ENCODE measurements at places on chromosomes 12 and 14. TPM values are rescaled to one million over a fixed set of nuclear protein-coding genes. Genes with fewer than 3 reads are reported as not detected.

The MGST1 gene
- 203 TPM for total RNA-seq

The TMEM132D gene
- 14.4 TPM for total RNA-seq

The DEPDC4 gene
- total RNA-seq = 4.1 TPM

The NKX2-1 gene
- total RNA-seq = 2.6 TPM

The RABGGTA gene
- total RNA-seq = 35.1 TPM

The GLT1D1 gene
- total RNA-seq = 23.8 TPM

The FOXG1 gene
- total RNA-seq = 0.07 TPM

The KRT75 gene
- total RNA-seq = not detected

The CCND2 gene
- total RNA-seq = 362 TPM

The TMPO gene
- total RNA-seq = 203 TPM

The GATC gene
- 33.2 TPM for total RNA-seq

The POLE2 gene
- 29.6 TPM for total RNA-seq

The SIX4 gene
- total RNA-seq = 14.2 TPM

The AKAP3 gene
- 2.8 TPM for total RNA-seq

The RPGRIP1 gene
- not detected for total RNA-seq

The HSPB8 gene
- 11.8 TPM for total RNA-seq

The CAPZA3 gene
- not detected for total RNA-seq

The CBLN3 gene
- total RNA-seq = 2.4 TPM

The MMAB gene
- total RNA-seq = 29.9 TPM

The PLEKHG3 gene
- total RNA-seq = 31.7 TPM

The PARP11 gene
- 19.1 TPM for total RNA-seq

The DIO2 gene
- total RNA-seq = not detected

The CACNA1C gene
- total RNA-seq = 2.1 TPM

The VCPKMT gene
- 6.3 TPM for total RNA-seq

Data from endodermal cell (in vitro differentiated cells).